ENCODE measurements at places on chromosomes 5 and 9.

DNA sequence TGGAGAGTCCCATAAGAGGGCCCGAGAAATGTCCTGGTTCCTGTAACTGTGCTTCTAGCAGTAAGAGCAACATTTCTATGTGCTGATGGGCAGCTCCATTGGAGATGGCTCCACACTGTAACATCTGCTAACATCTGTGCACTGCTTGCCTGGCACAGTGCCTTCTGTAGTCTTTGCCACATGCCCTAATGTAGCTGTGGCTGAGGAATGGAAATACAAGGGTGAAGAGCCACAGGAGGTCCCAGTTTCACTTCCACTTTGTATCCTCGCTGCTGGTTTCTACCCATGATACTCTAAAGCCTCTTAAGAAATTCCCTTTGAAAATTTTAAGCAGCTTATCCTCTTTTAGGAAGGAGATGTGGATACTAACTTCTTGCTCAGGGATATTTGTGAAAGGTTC, 97.4 kb downstream of the HOMER1 start:
- no peak for DNase-seq

DNA sequence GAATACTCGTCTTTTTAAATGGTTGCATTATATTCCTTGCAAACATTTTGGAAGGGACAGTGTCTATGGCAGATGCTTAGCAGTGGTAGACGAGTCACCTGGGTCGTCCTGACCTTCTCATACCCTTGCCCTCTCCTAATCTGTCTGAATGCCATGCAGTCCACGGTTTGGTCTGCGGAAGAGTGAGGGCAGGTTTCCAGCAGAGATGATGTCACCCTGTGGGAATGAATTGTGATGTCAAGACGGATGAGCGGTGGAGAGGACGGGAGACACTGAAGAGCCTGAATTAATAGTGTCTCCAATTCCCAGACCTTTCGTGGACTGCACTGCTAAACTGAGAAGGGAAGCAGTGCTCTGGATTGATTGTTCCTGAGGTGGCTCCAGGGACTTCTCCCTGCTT, 329.0 kb upstream of the PANK3 start:
- DNase-seq, result peak; percentile 63

DNA sequence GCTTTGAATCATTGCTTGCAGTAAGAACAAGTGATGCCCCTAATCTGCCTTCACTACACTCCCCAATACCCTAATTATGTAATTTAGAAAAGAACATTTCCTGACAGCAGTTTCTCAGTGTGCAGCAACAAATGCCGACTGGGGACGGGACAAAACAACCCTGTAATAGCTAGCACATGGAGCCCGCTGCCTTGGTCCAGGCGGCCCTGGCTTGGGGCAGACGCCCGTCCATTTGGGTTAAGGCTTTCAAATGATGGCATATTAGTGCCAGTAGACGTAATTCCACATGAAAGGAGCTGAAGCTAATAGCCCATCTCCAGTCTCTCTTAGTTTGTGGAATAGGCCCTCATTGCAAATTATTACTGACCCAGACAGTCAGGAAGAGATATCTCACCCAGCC, 150.6 kb upstream of the PITX1 start:
- no peak for DNase-seq

DNA sequence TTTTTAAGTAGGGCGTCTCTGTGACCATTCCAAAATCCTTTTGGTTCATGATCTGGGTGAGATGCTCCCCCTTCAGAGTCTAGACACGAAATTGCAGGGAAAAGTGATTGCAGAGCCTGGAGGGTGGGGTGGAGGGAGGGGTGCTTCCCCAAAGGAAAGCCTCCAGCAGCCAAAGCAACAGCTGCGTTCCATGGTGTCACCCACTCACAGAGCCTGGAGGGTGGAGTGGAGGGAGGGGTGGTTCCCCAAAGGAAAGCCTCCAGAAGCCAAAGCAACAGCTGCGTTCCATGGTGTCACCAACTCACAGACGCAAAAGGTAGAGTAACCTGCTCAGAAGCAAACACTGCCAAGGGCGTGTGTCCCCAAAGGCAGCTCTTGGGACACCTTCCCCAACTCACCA, 22.6 kb downstream of the SLC6A18 start:
- DNase-seq, result no peak

- DNase-seq, result no peak
Measured at GRCh38 chr9:101375546-101375945, 9.3 kb downstream of the BAAT start.

DNA sequence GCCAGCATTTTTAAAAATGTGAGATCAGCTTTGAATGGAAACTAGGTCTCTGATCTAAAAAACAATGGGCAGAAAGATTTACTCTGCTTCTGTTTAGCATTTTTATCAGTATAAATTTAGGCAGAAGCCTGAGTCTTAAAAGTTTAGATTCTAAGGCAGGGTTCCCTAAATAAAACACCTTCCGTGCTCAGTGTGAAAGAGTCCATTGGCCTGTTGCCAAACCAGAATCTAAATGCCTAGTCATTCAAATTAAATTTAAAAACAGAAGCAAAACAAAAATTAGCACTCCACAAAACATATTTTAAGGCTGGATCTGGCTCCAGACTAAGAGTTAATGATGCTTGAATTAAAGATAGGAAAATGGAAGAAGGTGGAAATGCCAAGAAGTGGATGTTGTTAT, 4.5 kb downstream of the TYRP1 start:
- DNase-seq, result peak; percentile 22

- DNase-seq, result no peak
Measured at GRCh38 chr9:128233817-128234406, 30.7 kb downstream of the DNM1 start.

GRCh38 chr5:64632251-64632650, 58.1 kb upstream of the SHISAL2B start:
- DNase-seq, result no peak

DNA sequence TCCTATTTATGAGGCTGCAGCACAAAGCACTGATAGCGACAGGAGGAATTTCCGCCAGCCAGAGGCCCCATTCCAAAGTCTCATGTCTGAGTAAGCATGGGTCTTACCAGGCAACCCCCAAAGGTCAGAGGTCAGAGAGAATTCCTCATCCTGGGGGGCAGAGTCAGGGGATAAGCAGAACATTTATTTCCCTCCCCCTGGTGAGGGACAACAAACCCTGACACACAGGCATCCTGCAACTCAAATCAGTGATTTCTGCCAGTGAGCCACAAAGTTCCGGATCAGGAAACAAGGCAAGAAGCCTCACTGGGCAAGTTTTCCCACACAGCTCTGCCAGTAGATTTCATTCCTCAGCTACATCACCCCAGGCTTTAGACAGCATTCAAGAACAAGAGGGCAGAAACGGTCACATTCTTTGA, 37.0 kb downstream of the ADAMTS12 start:
- peak; percentile 75 for DNase-seq

GRCh38 chr5:71533615-71534014, 53.5 kb upstream of the MCCC2 start:
- peak; percentile 50 for DNase-seq

DNA sequence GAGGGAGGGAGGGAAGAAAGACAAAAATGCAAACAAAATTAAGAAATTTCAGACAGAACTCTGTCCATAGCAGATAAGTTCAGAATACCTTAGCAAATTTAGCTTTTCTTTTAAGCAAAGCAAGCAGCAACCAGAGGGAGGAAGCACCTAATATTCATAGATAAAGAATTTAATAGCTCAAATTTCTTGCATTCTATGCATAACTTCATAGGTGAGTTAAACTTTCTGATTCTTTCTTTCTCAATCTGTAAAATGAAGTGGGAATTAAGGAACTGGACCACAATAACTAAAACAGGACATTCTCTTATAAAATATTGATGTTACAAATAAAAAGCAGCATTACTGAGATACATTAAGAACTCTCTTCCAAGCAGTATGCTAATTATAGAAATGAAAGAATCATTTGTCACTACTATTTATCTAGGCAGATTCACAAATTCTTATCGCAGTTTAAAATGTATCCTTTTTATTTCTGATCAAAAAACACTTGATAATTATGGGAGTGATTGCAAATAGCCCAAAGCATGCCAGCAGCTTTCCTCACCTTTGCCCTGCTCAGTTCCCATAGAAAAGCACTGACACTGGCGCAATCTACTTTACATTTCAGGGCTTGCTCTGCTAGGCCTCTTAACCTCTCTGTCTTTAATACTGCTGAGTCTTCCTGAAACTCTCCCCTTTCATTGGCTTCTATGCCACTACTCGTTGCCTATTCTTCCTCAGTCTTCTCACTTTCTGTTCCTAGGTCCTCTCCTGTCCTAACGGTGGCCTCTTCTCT, 341.8 kb downstream of the PIK3R1 start:
- peak; percentile 42 for DNase-seq

DNA sequence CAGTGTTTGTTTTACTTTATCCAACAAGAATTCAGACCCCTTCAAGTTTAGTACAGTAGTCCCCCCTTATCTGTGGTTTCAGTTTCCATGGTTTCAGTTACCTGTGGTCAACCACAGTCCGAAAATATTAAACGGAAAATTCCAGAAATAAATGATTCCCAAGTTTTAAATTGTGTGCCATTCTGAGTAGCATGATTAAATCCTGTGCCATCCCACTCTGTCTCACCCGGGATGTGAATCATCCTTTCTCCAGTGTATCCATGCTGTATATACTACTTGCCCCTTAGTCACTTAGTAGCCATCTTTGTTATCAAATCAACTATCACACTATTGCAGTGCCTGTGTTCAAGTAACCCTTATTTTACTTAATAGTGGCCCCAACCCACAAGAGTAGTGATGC, 153.8 kb upstream of the RASA1 start:
- DNase-seq, result peak; percentile 88

DNA sequence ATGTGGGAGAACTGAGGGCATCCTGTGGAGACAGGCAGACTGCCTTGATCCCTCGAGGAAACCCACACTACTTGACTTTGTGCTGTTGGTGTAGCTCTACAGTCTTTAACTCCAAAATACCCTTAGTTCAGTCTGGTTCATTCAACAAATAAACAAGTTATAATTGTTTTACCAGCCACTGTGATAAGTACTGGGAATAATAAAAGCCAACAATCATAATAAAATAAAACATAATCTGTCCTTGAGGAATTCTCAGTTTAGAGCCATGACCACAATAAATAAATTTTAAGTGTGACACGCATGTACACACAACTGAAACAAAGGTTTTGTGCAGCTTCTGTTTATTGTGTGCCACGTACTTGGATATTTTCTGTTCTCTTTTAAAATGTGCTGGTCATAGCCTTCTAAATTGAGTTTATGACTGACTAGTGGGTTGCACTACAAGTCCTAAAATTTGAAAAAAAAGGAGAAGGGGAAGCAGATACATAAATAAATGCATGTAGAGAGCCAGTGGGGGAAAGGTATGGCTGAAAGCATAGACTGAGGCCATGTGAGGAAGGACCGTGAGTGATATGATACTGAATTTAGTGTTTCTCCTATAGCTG, 6.2 kb upstream of the SCAMP1 start:
- DNase-seq, result no peak

GRCh38 chr5:113809626-113810025, 296.1 kb downstream of the YTHDC2 start:
- DNase-seq, result no peak
